Fibroblast of mammary gland (primary cell): ENCODE measurements at places on chromosomes 4 and X.
A peak's percentile ranks its signal among the peaks of the same experiment; 100 is the strongest.

- DNase-seq: no peak
Measured at GRCh38 chrX:109511113-109511512, 25.5 kb upstream of the NXT2 start.

DNA sequence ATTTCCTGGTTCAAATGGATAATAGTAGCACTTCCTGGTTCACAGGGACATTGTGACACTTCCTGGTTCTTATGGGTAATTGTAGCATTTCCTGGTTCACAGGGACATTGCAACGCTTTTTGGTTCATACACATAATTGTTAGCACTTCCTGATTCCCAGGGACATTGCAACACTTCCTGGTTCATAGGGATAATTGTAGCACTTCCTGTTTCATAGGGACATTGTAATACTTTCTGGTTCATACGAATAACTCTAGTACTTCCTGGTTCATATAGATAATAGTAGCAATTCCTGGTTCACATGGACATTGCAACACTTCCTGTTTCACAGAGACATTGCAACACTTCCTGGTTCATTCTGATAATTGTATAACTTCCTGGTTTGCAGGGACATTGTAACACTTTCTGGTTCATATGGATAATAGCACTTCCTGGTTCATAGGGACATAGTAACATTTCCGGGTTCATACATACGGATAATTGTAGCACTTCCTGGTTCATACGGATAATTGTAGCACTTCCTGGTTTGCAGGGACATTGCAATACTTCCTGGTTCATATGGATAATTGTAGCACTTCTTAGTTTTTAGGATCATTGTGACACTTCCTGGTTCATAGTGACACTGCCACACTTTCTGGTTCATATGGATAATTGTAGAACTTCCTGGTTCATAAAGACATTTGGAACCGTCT is 61.6 kb upstream of the CD99 start:
- DNase-seq: no peak

GRCh38 chr4:41853973-41854372 is 81.3 kb upstream of the TMEM33 start:
- no peak for DNase-seq

- DNase-seq: no peak
Measured at GRCh38 chr4:68182382-68182820, 52.7 kb upstream of the TMPRSS11F start.

- DNase-seq: peak; percentile 80
Measured at GRCh38 chr4:25767877-25768725, 94.7 kb downstream of the SEL1L3 start.

DNA sequence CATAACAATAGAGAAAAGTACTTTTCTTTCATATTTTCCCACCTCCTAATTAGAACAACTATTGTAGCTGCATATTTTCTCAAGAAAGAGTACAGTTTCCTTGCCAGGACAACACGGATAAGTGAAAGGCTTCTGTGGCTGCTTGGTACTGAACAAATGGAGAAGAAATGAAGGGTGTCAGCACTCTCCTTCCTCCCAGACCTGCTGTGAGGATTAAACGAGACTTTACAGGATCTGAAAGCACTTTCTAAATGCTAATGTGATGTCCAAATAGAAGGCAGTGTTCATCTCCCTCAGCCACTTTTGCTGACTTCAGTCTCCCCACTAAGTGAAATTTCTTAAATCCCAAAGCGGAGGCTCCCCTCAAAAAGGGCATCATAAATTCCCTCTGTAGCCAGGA is 13.9 kb downstream of the NIPAL1 start:
- DNase-seq: no peak

- no peak for DNase-seq
Measured at GRCh38 chr4:120536884-120537283, 385.6 kb downstream of the PRDM5 start.

DNA sequence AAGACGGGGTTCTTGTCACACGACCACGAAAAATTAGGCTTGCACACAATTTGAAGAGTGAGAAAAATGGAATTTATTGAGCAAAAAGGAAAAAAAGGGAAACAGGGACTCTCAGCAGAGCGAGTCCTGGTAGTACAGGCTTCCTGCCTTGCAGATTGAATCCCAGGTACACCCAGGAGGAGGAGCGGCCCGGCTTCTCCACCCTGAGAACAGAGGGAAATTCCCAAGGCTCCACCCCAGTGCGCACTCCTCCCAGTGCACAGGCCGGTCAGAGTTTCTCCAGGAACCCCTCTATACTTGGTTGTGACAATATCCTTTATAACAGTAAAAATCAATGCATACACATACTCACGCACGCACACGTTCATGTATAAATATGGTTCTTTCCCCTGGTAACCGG is 22.0 kb downstream of the SLC4A4 start:
- DNase-seq: no peak

DNA sequence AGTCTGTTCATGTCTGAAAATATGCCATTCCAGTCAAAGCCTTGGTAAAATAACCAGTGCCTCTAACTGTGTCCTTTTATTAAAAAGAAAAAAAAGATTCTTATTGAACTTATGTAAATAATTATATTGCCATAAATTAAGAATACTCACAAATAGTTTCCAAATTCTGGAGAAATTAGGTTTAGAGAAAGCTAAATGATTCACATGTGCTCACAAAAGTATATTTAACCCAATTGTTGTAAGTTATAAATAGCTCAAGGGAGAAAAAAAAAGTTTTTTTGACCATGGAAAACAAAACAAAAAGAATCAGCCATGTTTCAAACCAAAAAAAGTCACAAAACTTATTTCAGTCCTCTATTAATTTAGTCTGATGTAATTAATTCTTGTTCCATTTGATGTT is 25.3 kb upstream of the HERC6 start:
- DNase-seq: no peak

DNA sequence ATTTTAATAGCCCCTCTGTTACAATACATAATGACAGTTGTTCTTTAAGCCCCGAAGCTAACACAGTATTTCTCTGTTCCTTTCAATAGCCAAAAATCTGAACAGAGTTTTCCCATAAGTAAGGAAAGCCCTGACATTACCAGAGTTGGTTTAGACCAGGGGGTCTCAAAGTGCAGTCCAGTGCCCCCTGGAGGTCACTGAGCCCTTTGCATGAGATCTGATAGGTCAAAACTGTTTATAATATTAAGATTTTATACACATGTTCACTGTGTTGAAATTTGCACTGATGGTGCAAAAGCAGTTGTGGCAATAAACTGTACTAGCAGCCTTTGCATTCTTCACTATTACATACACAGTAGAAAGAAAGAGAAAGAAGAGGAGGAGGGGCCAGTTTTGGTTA is 177.1 kb downstream of the SPANXN3 start:
- DNase-seq: no peak

- no peak for DNase-seq
Measured at GRCh38 chrX:37830371-37830770, 17.0 kb downstream of the DYNLT3 start.

- no peak for DNase-seq
Measured at GRCh38 chrX:47499293-47499692, 16.3 kb upstream of the ZNF41 start.

GRCh38 chrX:41001327-41001726 is 83.9 kb upstream of the USP9X start:
- no peak for DNase-seq

GRCh38 chr4:76821641-76822040 is 76.3 kb downstream of the SOWAHB start:
- peak; percentile 84 for DNase-seq

- no peak for DNase-seq
Measured at GRCh38 chrX:78124307-78124706, 15.1 kb downstream of the TAF9B start.

- DNase-seq: peak; percentile 88
Measured at GRCh38 chr4:27005501-27005900, 144.9 kb downstream of the STIM2 start.
